PC-3 (cell line): ENCODE measurements at places on chromosomes 5 and 9. TPM values are rescaled to one million over a fixed set of nuclear protein-coding genes. Genes with fewer than 3 reads are reported as not detected.

DNA sequence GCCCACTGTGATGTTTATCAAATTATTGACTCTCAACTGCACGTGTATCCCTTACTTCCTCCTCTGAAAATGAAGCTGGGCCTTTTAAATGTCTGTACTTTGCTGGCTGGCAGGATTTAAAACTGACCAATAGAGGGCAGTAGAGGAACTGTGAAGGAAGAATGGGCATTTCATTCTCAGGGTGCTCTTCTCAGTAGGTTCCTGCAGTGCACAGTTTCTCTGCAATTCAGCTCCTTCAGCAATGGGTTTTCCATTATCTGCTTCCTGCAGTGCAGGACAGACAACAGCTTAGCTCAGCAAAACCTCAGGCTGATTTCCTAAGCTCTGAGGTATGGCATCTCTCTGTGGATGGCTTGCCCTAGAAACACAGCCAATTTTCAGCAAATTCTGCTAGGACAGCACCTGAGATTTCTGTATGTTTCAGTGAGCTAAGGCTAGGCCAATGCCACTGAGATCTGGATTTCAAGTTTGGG is 298.4 kb upstream of the PRDM9 start:
- peak; percentile 91 for DNase-seq
- no peaks in the 10 kb centered on the region for H3K27me3 ChIP-seq
- no peak overlapping the region for H3K27ac ChIP-seq
- H3K36me3 ChIP-seq: no peaks in the 10 kb centered on the region
- H3K4me1 ChIP-seq: no peaks in the 10 kb centered on the region

DNA sequence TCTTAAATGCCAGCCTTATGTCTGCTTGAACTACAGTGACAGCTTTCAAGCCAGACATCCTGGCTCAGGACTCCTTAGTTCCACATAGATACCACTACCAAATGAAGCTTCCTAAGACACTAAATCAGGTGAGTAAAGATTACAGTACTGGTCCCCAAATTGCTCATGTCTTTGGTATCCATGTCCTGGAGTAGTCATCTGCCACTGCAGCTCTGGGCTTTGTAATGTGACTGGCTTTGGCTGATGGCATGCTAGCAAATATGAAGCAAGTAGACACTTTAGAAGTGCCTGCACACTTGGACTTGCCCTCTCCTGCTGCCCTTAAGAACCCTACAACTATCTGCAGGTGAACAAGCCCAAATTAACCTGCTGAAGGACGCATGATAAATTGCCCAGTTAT is 334.9 kb downstream of the BNC2 start:
- no peaks in the 10 kb centered on the region for H3K27me3 ChIP-seq
- peak; percentile 42 for DNase-seq
- no peak overlapping the region for H3K27ac ChIP-seq
- no peaks in the 10 kb centered on the region for H3K36me3 ChIP-seq

DNA sequence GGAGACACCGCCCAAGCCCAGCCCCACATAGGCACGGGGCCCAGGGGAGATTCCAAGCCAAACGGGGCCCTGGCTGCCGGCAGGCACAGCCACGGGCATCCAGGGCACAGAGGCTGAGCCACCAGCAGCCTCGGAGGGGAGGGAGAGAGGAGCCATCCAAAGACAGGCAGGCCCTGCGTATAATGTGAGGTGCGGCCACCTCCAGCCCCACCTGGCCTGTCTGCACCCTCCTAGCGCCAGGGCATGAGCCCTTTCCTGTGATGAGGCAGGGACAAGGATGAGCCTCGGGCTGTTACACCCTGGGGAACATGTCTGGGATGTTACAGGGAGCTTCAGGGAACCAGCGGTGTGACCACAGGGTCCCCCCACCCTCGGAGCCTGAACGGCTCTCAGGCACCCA is 1.1 kb upstream of the CCDC187 start:
- no peaks in the 10 kb centered on the region for H3K36me3 ChIP-seq
- H3K4me1 ChIP-seq: no peaks in the 10 kb centered on the region
- no peaks in the 10 kb centered on the region for H3K27me3 ChIP-seq
- no peak overlapping the region for H3K27ac ChIP-seq
- DNase-seq: no peak
- H3K4me3 ChIP-seq: no peak overlapping the region

DPM2 gene
- total RNA-seq: 32.0 and 33.0 TPM in 2 replicates

UCK1 gene
- total RNA-seq: 28.2 and 35.1 TPM in 2 replicates

IRX4 gene
- total RNA-seq: 0.46 TPM in 1 of 2 replicates, not detected in the other

GRCh38 chr9:19947996-19948395 is 159.2 kb upstream of the SLC24A2 start:
- no peak overlapping the region for H3K27ac ChIP-seq
- H3K36me3 ChIP-seq: no peaks in the 10 kb centered on the region
- peaks cover 23% of the 10 kb centered on the region for H3K27me3 ChIP-seq
- no peak overlapping the region for H3K4me3 ChIP-seq

- no peak for DNase-seq
- H3K4me1 ChIP-seq: no peaks in the 10 kb centered on the region
- H3K27me3 ChIP-seq: no peaks in the 10 kb centered on the region
- peak overlapping the region; percentile 80 for H3K4me3 ChIP-seq
Measured at GRCh38 chr9:74953235-74953751, 581 bp upstream of the C9orf40 start.

DNA sequence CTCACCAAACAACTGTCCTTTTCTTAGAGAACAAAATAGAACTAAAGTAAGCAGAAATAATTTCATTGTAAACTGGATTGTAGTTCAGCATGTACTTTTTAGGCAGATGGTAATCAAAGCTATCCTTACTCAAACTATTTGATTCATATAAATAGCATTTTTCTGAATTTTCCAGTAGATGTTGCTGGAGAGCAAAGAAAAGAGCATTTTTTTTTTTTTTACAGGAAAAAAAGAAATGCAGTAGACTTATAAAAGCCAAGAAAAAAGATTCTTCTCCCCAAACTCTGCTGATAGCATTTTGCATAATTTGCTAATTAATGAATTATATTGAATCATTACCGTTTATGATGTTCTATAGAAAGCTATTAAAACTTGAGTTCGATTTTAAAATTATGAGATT is 715.3 kb upstream of the WWC1 start:
- H3K27ac ChIP-seq: no peak overlapping the region
- no peaks in the 10 kb centered on the region for H3K36me3 ChIP-seq
- no peaks in the 10 kb centered on the region for H3K4me1 ChIP-seq
- H3K4me3 ChIP-seq: no peak overlapping the region
- peaks cover 100% of the 10 kb centered on the region for H3K27me3 ChIP-seq

DNA sequence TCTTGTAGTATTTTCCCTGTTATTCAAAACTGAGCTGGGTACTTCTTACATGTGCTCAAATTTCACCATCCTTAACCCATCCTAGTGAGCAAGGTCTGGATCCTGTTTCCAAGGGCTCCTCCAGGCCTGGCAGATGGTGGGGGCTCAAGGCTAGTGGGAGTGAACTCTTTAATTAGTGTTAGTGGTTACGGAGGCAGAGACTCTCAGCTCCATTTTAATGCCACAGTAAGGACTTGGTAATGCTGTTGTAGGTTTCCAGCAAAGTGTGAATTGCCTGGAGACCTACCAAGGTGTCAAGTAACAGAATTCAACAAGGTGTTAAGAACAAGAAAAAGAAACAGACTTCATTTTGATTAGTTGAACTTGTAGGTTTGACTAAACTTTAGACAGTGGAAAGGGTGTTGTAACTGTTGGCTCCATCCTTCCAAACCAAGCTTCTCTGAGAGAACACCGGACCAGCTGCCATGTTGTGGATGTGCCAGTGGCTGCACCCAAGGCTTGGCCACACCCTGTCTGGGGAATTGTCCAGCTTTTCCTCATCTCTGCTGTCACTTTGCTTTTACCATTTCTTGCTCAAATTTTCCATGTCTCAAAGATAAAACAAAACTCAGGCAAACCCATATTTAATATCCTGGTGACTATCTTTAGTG is 98.7 kb downstream of the ADCY2 start:
- H3K4me3 ChIP-seq: no peak overlapping the region
- H3K4me1 ChIP-seq: no peaks in the 10 kb centered on the region
- H3K27me3 ChIP-seq: 0 out of 2 replicates have a peak, but pooled peaks cover 7% of the 10 kb centered on the region
- DNase-seq: no peak

IL9 gene
- total RNA-seq: not detected in 2 replicates

TRPM6 gene
- total RNA-seq: not detected in 2 replicates

ADAMTS16 gene
- total RNA-seq: 1.7 and 2.0 TPM in 2 replicates

- H3K4me3 ChIP-seq: no peak within 1 kb of the TSS
- H3K4me1 ChIP-seq: no peaks in the 10 kb centered on the region
- H3K36me3 ChIP-seq: no peaks in the 10 kb centered on the region
- no peak within 1 kb of the TSS for H3K27ac ChIP-seq
Measured at GRCh38 chr5:154850255-154851062, at the start of gene FAXDC2. Gene FAXDC2 (minus strand): TSS chr5:154850603. CDS start chr5:154838178, 12,425 bp downstream.

- no peaks in the 10 kb centered on the region for H3K4me1 ChIP-seq
- no peaks in the 10 kb centered on the region for H3K27me3 ChIP-seq
- no peak overlapping the region for H3K4me3 ChIP-seq
- H3K27ac ChIP-seq: no peak overlapping the region
Measured at GRCh38 chr9:125549465-125549871, 157.5 kb downstream of the MAPKAP1 start.

DNA sequence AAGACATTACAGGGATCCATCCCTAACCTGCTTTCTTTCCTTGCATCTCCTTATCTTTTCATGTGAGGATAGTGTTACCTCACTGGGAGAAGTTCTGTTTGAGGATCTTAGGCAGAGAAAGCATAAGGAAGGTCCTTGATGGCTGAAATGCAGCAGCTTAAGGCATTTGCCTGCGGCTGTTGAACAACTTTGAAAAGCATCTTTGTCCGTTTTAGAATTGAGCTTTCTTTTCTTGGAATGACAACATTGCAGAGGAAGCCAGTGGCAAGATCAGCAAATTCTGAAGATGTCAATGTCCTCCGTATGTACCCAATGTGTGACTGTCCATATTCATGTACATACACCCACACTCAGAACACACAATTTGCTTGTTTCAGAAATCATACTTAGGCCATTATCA is 436.2 kb downstream of the GABRG2 start:
- no peaks in the 10 kb centered on the region for H3K36me3 ChIP-seq
- H3K27me3 ChIP-seq: no peaks in the 10 kb centered on the region
- no peak overlapping the region for H3K27ac ChIP-seq
- H3K4me1 ChIP-seq: no peaks in the 10 kb centered on the region

DNA sequence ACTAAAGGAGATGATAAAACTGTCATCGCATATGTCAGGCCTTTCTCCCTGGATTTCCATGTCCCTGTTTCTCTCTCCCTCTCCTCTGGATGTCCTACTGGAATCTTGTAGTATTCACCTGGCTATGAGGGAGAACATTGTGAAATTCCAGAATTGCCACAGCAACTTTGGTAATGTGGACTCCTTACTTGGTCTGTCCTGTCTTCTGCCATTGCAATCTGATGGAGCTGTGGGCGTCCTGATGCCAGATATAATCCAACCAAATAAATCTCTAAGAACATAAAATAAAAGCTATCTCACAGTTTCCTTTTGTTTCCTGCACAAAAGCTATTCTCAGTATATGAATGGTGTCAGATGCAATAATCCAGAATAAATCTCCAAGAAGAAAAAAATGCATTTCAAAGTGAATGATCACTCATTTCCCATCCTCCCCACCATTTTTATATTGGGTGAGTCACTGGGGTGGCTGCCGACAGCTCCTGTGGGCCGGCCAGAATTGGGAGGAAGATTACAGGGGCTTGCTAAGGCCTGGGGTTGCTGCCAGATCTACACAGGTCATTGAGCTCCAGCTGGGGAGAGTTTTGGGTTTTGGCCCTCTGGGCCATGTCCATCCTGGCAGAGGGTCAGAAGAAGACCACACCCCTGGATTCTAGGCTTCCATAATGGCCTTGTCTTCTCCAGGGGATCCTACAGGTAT is 160.7 kb upstream of the PITX1 start:
- peaks cover 14% of the 10 kb centered on the region for H3K4me1 ChIP-seq
- H3K27ac ChIP-seq: no peak overlapping the region
- H3K27me3 ChIP-seq: no peaks in the 10 kb centered on the region
- H3K4me3 ChIP-seq: no peak overlapping the region
- no peaks in the 10 kb centered on the region for H3K36me3 ChIP-seq

ADGRD2 gene
- total RNA-seq: not detected in 2 replicates

DNA sequence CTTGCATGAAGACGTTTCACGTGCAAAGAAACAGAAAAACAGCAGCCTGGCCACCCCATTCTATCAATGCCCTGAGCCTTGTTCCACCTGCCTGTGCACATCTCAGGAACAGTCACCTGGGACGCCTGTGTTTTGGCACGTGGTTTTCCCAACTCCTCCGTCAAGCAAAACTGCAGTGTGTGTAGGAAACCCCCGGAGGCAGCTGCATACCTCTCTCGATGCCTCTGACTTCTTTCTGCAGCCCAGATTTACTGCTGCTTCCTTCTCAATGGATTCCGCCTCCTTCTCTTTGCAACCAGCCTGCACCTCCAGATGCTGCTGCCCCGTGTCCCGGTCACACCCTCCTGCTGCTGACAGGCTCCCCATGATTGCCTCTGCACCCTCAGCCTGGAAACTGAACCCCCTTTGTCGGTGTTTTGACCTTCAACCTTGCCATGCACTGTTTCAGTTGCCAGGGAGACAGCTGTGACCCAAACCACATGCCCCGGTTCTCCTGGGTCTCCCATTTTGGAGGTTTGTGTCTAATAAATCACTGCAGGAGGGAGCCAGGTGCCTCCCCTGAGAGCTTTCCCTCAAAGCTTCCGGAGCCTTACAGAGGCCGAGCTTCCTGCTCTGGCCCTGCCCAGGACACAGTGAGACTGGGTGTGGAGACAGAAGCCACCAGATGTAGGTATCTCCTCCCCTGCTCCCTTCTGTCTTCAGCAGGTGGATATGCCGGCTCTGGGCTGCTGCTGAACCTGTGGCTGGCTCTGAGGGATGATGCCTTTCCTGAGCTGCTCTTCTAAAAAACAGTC is 395.5 kb upstream of the IRX1 start:
- H3K36me3 ChIP-seq: no peaks in the 10 kb centered on the region
- no peaks in the 10 kb centered on the region for H3K4me1 ChIP-seq
- no peak overlapping the region for H3K4me3 ChIP-seq
- no peak overlapping the region for H3K27ac ChIP-seq

PCDHGC4 gene
- 0.58 and 1.5 TPM in 2 replicates for total RNA-seq

GRCh38 chr5:6486074-6486473 is 37.4 kb downstream of the UBE2QL1 start:
- no peak overlapping the region for H3K27ac ChIP-seq
- H3K36me3 ChIP-seq: no peaks in the 10 kb centered on the region
- peaks cover 4% of the 10 kb centered on the region; the same call in 1 of the 2 replicates for H3K4me1 ChIP-seq
- DNase-seq: no peak

NR2F1 gene
- total RNA-seq: 88.4 and 118 TPM in 2 replicates

- H3K36me3 ChIP-seq: no peaks in the 10 kb centered on the region
- H3K4me3 ChIP-seq: no peak overlapping the region
- no peak overlapping the region for H3K27ac ChIP-seq
- H3K4me1 ChIP-seq: no peaks in the 10 kb centered on the region
- DNase-seq: no peak
Measured at GRCh38 chr5:27353970-27354369, 315.6 kb upstream of the CDH9 start.

MEIKIN gene
- not detected in 2 replicates for total RNA-seq

DNA sequence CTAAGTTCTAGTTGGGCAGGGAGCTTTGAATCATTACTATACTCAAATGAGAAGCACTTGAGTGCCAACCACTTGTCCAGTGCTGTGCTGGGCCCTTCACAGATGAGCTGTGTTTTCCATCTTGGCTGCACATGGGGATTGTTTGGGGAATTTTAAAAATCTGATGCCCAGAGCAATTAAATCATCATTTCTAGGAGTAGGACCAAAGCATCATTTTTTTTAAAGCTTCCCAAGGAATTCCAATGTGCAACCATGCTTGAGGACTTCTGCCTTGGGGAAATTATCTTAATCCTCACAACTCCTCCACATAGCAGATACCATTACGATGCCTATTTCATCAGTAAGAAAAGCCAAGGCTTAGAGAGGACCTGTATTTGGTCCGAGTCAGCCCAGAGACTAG is 131.4 kb downstream of the TMEM174 start:
- H3K36me3 ChIP-seq: no peaks in the 10 kb centered on the region
- peaks cover 7% of the 10 kb centered on the region; the same call in 1 of the 2 replicates for H3K4me1 ChIP-seq
- no peak for DNase-seq
- no peaks in the 10 kb centered on the region for H3K27me3 ChIP-seq
- no peak overlapping the region for H3K27ac ChIP-seq

- no peak overlapping the region for H3K4me3 ChIP-seq
- H3K27ac ChIP-seq: peak overlapping the region; percentile 59
- peaks cover 22% of the 10 kb centered on the region for H3K4me1 ChIP-seq
- H3K36me3 ChIP-seq: no peaks in the 10 kb centered on the region
Measured at GRCh38 chr9:73118898-73119554, 32.6 kb upstream of the ANXA1 start.
